ENCODE measurements at places on chromosomes 3 and 15. TPM values are rescaled to one million over a fixed set of nuclear protein-coding genes. Genes with fewer than 3 reads are reported as not detected.

DNA sequence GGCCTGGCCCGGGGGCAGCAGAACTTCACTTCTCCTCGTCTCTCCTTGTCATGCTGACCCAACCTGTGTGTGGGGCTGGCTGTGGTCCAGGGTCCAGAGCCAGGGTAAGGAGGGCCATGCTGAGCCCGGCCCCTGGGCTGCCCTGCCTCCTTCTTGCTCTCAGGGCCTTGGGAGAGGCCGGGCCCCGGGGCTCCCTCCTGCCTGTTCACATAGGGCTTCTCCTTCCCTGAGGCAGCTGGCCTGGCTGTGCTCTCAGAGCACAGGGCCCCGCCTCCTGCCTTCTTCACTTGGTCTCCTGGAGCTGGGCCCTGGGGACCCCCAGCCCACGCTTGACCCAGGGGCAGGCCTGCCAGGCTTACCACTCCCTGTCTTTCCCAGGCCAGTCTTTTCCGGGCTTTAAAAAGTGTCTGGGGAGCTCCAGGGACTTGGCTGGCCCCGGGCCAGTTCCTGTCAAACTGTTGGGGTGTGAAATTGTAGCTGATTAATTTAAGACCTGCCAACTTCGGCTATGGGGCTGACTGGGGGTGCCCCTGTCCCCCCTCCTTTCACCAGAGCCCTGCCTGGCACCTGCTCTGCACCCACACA is 11.8 kb downstream of the PLXNA1 start:
- DNase-seq: no peak

- DNase-seq: no peak
Measured at GRCh38 chr3:129829640-129830039, 63.9 kb downstream of the TMCC1 start.

- DNase-seq: no peak
Measured at GRCh38 chr3:113628316-113628715, 68.1 kb downstream of the USF3 start.

DNA sequence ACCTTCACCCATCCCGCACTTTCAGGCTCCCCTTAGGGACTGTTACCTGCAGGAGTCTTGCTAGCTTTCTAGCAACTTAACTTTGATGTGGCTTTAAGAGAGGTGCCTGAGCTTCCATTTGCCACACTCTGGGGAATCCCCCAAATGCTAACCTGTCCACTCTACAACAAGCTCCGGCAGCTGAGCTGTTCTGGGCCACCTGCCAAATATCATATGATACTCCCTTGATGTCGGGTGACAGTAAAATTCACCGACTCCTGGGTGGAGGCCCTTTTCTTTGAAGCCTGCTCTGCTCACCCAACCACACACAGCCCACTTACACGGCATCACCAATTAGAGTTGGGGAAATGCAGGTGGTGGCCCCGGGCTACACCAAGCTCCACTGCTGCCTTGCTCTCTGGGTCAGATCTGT is 38.0 kb upstream of the XCR1 start:
- peak; percentile 56 for DNase-seq

CADM2 gene
- not detected for total RNA-seq

HTR3E gene
- not detected for total RNA-seq

DNA sequence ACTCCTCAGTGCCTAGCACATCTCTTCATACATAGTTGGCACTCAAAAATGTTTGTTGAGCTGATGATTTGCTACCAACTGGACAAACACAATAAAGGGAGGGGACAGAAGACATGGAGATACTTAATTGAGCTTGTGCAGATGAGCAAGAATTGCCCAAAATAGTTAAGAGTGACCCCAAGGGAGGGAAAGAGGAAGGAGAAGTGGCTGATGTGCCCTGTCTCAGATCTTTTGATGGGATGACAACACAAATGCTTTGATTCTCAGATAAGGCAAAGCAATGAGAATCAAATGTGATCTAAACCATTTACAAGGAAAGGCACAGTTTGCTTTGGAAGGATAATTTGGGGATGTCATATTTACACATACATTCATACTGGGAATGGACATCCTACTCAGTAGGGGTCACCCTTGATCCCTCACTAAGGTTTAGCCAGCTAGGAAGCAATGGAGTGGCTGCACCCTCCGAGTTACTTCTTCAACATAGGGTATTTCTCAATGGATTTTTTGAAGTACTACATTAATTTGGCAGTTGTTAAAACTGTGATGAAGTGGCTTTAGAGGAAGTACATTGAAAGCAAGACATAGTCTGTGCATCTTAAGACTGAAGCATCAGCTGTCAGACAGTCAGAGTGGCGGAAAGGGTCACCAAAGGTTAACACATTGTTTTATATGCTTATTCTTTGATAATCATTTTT is 21.9 kb upstream of the SSR3 start:
- DNase-seq: no peak

DPPA2 gene
- total RNA-seq: not detected

DNA sequence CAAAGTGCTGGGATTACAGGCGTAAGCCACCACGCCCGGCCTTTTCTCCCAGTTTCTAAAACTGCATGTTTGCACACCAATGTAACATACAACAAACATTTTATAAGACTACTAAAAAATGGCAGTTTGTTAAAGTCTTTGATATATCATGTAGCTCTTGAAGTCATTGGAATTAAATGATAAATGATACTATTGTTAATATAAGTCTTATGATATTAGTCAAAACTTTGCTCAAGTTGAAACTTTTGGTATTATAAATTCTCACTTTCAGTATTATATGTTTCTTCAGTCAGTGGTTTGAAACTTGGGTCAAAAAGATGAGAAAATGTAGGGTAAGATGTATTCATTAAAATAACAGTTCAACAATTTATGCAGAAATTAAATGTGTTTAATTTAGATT is 117.6 kb upstream of the TBL1XR1 start:
- DNase-seq: no peak

ARL8B gene
- 37.9 TPM for total RNA-seq

DNA sequence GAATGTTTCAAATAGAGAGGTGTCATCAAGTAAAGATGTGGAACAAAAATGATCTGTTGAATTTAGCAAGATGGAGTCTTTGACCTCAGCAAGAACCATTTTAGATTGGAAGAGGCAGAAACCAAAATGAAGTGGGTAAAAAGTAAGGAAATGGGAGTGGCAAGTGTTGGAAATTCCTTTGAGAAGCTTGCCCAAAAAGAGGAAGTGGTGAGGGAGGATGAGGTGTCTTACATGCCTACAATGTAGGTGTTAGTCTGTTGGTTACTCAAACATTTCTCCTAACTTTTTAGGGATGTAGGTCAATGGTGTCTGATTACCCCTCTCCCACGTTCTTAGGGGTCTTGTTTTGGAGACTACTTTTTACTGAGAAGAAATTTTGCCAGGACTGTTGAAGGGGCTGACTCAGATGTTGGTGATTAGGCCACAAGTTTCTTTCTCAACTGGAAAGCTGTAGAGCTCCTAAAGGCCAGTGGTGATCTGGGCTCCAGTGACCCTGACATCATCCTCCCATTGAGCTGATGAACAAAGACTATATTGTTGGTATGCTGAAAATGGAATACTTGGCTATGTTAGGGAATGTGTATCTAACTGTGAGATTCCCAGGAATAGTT is 5.1 kb downstream of the PPP2R3A start:
- no peak for DNase-seq

Data from activated T-helper 2 cell treated with anti-CD3 and anti-CD28 coated beads, Interferon-gamma antibody, Interleukin-2, Interleukin-4, amounts not matched to agents 10 μg/mL and 5 μg/mL and 100 μg/mL, durations not matched to agents 14 hours and 24 hours and 36 hours (primary cell).